Retinal pigment epithelial cell (primary cell): ENCODE measurements at places on chromosomes 12 and 14.
A peak's percentile ranks its signal among the peaks of the same experiment; 100 is the strongest.

DNA sequence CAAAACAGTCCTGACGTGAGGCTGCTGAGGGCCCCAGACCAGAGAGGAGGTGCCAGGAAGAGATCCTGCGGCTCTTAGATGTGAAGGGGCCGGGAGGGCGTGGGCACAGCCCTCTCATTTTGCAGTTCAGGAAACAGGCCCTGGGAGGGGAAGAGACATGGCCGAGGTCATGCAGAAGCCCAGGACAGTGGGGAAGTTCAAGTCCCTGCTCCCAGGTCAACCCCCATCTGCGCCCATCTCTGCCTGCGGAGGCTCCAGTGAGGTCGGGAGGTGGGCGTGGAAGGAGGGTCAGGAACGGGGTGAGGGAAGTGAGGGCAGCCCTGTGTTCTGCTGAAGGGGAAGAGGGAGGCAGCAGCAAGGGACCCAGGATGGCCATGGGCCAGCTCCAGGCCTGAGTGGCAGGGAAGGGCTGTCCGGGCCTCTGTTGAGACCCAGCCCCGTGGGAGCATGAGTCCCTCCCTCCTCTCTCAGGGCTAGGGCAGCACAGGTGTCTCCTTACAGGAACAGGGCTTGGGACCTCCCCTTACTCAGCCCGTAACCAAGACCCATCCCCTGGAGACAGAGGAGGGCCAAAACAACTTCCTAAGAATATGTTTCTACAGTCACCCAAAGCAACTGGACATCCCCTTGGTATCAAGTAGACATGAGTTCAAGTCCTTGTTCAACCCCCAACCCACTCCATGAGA is 90.8 kb downstream of the LGMN start:
- DNase-seq, result no peak

DNA sequence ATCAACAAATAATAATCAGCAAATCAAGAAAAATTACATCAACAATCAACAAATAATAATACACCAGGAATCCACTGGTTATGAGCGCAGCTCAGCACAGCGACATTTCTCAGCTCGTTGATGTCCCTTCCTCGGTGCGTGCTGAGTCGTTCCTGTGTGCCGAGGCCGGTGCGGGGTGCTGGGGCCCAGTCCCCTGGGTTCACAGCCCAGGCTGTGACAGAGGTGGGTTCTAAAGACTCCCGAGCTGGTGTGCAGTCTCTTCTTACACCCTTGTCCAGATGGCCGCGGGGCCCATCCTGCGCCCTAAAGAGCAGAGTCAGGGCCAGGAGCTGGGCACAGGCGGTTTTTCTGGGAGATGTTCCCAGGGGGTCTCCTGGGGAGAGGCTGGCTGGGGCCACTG is 26.9 kb upstream of the TRAF3 start:
- DNase-seq, result no peak

DNA sequence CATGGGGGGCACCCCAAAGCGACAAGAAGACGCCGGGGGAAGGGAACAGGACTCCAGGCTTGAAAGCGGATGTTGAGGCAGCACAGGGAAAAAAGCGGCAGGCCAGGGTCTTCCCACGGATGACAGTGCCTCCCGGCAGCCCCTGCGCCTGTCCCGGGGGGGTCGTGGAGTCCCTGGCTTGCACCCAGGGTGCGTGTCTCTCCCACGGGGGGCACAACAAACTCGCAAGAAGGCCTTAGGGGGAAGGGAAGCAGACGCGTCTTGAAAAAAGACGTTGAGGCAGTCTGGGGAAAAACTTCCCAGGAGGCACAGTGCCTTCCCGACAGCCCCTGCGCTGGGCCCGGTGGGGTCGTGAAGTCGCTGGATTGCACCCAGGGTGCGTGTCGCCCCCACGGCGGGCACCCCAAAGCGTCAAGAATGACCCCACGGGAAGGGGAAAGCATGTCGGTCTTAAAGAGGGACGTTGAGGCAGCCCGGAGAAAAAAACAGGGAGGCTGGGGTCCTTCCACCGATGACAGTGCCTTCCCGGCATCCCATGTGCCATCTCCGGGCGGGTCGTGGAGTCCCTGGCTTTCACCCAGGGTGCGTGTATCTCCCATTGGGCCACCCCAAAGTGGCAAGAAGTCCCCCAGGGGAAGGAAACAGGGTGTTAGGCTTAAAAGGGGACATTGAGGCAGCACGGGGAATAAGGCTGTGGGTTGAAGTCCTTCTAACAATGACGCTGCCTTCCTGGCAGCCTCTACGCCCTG is 159.9 kb upstream of the ALG10B start:
- no peak for DNase-seq

DNA sequence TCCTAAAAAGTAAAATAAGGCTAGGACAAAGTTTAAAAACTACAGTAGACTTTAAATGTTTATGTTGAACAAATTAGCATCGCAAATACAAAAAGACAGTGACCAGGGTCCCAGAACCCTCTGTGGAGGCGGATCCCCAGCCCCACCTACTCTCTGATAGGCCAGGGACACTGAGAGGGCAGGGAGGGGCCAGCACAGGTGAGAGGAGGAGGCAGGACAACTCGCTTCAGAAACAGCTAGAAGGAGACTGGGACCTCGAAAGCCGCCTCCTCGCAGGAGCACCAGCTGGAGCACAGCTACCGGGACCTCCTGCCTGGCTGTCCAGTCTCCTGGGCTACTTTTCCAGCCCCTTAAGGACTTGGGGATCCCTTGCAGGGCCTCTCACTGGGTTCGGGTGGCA is 992 bp downstream of the DNAH10 start:
- DNase-seq, result no peak

- peak; percentile 75 for DNase-seq
Measured at GRCh38 chr12:538731-539539, 79.2 kb downstream of the B4GALNT3 start.

GRCh38 chr12:40898505-40898904 is 206.3 kb downstream of the CNTN1 start:
- DNase-seq, result no peak

GRCh38 chr12:27383429-27384260 is 51.0 kb downstream of the BMAL2 start:
- peak; percentile 26 for DNase-seq

DNA sequence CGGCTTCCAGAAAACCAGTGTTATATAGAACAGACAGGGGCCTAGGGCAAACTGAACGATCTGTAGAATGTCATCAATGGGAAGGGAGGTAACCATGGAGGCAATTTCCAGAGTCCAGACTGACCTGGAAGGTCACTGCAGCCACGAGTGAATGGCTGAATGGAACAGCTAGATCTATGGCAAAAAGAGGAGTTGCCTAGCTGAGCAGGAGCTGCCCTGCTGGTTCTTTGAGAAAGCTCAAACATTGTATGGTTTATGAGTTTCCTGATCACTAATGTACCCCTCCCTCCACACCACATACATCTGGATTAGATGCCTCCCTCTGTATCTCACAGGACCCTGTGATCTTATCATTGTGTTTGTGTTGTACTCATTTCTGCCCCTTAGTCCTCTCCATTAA is 1.0 kb upstream of the RERG start:
- no peak for DNase-seq

DNA sequence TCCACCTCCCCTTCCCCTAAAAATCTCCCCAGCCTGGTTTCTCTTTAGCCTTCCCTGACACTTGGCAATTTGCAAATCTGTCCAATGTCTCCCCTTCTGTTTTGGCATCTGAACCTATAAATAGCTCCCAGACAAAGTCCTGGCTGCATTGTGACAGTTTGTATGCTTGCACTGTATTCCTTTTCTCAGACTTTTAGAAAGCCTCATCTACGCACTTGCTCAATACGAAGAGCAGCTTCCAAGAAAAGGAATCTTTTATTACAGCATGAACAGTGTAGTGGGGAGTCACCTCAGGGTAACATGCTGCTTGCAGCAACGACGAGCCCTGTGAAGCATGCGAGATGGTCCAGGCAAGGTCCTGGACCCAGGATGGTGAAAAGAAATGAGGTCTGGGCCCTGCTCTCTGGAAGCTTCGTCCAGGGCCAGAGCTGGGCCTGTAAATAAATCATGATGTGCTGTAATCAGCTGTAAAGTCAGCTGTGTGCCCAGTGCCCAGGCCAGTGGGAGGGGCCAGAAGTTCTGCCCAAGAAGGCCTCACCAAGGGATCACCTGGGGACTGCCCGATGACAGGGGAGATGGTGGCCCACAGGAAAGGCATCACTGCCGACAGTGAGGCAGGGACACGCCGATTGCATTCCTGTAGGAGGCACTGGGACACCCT is 88.3 kb downstream of the RIN3 start:
- DNase-seq, result no peak

DNA sequence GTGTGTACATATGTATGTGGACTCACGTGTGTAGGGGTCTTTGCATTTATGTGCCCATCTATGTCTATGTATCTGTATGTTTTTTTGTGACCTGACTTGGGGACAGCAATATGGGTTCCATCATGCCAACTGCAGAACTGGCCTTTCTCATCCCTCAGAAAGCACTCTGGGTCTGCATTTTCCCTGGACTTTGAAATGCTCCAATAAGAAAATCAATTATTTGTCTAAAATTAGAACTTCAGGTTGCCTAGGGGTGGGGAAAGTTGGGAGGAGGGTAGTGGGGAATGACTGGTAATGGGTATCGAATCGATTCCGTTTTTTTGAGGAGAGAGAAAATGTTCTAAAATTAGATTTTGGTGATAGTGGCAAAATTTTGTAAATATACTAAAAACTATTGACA is 140.8 kb upstream of the NOS1 start:
- DNase-seq, result no peak

DNA sequence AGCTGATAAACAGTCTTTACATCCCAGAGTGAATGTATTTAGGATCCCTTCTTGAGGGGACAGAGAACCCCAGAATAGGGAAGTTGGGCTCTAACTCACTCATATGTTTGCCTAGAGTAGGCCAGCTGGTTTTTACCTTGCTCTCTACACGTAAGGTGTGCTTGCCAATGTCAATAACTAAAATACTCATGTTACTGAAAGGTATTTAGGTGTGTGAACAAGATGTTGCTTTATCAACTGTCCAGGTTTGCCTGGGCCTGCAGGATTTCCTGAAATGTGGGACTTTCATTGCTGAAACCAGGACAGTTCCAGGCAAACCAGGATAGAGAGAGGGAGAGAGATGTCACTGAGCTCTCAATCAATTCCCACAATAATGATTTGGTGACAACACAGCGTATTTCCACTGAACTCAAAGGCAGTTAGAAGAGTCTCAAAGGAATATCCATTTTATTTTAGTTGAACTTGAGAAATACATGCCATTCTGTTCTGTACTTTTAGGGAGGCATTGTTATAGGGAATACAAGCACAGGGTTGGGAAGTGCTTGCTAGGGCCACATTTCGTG is 171.7 kb downstream of the NRXN3 start:
- DNase-seq, result no peak

GRCh38 chr12:114529966-114530365 is 124.0 kb upstream of the TBX5 start:
- DNase-seq, result no peak

DNA sequence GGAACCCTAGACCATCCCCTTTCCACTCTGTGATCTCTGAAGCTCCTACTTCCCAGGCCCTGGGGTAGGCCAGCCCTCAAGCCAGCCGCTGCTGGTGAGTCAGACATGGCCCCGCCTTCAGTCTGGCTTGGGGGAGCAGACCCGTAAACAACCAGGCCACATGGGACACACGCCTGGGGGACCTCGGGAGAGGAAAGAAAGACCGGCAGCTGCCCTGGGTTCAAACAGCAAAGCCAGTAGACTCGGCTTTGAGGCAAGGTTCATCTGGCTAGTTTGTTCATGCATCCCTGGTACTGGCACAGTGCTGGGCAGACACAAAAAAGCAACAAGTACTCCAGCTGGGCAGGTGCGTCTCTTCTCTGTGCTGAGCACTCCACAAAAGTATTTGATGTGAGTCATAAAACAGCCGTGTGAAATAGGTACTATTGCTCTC is 101.9 kb downstream of the SETD3 start:
- no peak for DNase-seq

DNA sequence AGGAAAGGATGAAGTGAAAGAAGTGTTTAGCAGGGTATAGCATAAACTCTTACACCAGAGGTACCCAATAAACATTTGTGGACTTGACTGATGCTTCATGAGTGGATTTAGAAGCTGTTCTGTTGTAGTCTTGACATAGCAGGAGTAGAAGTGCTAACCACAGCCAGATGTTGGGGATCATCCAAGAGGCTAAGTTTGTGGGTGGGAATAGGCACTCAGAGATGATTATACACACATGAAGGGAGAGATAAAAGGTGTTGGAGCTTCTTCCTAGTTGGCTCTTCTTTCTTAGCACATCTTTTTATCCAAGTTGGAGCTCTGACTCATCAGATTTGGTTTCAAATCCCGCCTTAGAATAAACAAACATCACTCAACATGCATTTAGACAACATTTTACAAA is 166.7 kb upstream of the E2F7 start:
- DNase-seq, result no peak

DNA sequence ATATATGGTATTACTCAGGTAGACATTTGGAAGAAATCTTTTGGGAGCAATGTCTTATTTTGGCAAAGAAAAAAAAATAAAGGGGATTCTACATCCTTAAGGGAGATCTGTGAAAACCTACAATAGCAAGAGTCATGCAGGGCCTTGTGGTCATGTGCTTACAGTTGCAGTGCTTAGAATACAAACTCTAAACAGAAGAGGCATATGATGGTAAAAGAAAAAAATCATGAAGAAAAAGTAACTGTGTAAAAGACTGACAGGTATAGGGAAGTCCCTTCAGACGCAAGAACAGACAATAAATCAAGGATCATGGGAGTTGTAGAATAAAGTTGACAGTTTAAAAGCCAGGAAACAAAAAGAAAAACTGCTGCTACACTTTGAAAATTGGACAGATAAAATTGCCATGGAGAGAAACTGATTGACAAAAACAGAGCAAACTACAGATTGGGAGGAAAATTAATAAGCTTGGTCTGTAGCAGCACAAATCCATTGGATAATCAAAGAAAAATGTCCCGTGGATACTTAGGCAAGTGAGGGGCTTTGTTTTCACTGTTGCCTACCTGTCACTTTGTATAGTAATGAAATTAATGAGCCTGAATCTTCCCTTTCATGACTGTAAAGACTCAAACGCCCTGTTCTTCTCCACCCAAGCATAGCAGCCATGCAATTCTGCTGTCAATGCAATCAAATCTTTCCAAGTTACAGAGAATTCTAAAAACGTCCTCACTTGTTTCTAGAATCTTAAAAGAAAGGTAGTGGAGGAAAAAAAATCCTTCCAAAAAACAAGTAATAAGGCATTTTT is 402.0 kb downstream of the SYT1 start:
- no peak for DNase-seq

GRCh38 chr12:10147714-10148403 is 17.9 kb upstream of the CLEC7A start:
- no peak for DNase-seq

DNA sequence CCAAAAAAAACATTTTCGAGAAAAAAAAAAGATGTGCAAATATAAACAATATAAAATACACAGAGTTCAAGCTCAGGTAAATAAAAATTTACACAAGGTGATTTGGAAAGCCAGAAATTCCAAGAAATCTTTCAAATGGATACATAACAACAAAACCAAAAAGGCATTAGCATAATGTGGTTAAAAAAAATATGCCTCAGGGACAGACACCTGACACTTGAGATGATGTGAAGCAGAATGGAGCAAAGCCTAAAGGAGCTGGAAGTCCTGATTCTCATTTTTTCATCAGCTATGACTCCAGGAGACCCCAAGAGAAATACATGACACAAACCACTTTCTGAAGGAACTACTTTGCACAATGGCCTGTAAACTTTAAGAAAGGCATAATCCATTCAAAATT is 98.6 kb downstream of the PPP2R5E start:
- DNase-seq, result no peak
